Transverse colon (tissue), 4 donors: ENCODE measurements at places on chromosomes 5 and 9. TPM values are rescaled to one million over a fixed set of nuclear protein-coding genes. Genes with fewer than 3 reads are reported as not detected.

- DNase-seq: no peak
These were observed 32.1 kb upstream of the ZNF354B start for GRCh38 chr5:178827636-178828035.

DNA sequence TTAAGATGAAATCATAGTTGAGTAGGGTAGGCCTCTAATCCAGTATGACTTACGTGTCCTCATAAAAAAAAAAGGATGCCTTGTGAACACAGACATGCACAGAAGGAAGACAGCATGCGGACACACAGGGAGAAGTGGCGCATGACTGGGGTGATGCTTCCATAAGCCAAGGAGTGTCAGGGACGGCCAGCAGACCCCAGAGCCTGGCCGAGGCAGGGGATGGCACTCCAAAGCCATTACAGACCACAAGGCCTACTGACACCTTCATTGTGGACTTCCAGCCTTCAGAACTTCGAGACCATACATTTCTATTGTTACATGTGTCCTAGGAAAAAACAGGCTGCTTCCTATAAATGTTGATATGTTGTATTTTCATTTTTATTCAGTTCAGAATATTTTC is 19.9 kb downstream of the EHMT1 start:
- DNase-seq: no peak

DNA sequence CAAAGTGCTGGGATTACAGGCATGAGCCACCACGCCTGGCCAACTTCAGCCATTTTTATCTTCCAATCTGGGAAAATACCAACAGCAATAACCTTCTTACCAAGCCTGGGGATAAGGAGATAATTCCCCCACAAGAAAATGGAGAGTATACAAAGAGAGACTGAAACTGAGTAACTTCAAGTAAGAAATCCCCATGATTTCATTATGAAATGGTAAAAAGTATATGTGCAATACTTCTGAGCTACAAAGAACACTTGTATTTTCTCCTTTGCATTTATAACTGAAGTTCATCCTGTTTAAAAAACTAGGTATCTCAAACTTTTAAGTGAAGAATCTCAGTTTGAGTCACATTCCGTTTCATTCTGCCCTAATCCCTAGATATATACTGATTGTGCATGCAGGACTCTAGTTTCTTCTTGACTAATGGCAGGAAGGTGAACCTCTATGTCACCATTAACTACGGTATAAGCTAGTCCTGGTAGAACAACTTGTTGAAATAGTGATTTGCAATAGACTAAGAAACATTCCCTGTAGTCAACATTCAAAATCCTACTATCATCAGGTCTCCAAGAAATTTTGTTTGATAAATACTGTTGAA is 2071.4 kb downstream of the MAT2B start:
- DNase-seq: no peak

DDX4 gene
- not detected for total RNA-seq

GRCh38 chr5:180831139-180832093 is 28.8 kb upstream of the MGAT1 start:
- peak; percentile 92 for DNase-seq

FAM151B gene
- total RNA-seq: 1.1 TPM

NUTM2F gene
- total RNA-seq: not detected

DNA sequence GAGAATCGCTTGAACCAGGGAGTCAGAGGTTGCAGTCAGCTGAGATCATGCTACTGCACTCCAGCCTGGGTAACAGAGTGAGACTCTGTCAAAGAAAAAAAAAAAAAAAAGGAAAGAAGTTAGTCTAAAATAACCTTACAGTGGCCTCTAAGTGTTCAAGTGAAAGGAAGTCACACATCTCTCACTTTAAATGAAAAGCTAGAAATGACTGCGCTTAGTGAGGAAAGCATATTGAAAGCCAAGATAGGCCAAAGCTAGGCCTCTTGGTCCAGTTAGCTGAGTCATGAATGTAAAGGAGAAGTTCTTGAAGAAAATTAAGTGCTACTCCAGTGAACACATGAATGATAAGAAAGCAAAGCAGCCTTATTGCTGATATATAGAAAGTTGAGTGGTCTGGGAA is 38.1 kb downstream of the ITGA1 start:
- no peak for DNase-seq

DNA sequence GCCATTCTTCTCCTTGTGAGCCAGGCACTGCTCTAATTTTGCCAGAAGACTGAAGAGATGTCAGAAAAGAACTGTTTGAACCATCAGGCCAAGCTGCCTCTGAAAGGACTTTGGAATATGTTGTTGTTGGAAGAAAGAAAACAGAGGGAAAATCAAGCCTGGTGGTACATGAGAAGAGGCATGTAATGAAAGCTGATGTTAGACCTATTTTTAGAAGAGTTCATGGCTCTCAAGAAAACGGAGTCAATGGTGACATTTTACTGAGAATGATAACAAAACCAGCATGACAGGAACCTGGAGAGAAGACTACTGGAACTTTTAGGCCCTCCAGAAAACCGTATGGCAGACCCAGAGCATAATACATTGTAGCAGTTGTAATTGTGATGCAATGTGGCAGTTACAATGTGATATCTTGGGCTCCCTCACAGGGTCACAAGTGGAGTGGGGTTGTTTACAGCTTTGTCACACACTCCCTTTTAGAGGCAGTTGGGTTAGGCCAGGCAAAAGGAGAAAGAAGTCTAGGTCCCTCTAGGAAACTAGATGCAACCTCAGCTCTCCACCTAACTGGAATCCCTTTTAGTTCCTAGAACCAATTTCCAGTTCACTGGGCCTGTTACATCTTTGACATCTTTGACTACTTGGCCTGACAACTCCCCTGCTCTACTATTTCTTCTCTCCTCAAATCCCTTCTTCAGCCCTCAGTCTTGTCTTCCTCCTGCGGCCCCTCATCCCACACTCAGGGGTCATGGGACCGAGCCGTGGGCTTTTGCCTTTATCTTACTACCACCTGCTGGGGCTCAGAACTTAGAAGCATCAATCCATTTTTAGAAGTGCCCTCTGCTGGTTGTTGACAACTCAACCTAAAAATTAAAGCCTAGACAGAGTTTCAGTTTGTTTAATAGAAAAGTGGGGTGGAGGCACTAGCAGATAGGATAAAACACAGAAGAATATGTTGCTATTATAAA is 61.2 kb upstream of the JAK2 start:
- no peak for DNase-seq

PCDHGC4 gene
- total RNA-seq: 2.7 TPM

DNA sequence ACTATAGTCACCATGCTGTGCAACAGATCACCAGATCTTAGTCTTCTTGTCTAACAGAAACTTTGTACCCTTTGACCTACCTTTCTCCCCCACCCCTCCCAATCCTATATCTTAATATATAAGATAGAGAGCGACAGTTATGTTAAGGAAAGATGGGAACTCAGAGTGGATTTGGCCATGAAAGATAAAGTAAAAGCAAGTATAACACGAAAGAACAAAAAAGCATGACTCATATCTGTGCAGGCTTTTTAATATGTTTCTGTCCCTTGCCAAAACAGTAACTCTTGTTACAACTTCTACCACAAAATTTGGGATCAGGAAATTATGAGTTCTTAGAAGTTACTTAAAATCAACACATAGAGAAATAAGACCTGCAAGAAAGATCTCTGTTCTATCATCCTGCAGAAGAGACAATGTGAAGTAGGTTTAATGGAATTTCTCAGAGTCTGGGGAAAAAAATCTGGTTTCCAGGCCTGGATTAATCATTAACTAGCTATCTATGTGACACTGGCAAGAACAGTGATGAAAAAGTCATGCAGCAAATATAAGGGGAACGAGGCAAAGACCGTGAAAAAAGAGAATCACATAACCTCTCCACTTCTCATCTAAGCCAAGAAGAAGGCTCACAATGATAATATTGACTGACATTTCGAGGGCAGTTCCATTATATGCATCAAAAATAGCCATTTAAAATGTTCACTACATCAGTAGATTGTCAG is 18.6 kb downstream of the BAAT start:
- DNase-seq: no peak

DNA sequence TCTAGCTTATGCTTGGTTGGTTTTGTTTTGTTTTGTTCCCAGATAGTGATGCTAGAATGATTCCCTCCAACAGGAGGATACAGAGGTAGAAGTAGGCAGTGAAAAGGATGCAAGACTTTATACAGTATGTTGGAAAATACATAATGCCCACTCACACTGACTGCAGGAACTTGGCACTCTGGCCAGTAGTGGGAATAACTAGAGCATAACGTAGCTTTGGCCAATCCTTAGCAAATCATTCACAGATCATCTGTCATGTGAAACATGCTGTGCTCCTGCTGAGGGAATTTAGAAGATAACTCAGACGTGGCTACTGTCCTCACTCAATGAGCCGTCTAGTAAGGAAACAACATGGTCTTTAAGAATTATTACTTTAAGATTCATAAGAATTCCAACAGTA is 13.5 kb downstream of the CFAP90 start:
- no peak for DNase-seq

GRCh38 chr5:35859101-35859661 is 2.5 kb downstream of the IL7R start:
- DNase-seq: no peak

IFNA21 gene
- total RNA-seq: not detected

DNA sequence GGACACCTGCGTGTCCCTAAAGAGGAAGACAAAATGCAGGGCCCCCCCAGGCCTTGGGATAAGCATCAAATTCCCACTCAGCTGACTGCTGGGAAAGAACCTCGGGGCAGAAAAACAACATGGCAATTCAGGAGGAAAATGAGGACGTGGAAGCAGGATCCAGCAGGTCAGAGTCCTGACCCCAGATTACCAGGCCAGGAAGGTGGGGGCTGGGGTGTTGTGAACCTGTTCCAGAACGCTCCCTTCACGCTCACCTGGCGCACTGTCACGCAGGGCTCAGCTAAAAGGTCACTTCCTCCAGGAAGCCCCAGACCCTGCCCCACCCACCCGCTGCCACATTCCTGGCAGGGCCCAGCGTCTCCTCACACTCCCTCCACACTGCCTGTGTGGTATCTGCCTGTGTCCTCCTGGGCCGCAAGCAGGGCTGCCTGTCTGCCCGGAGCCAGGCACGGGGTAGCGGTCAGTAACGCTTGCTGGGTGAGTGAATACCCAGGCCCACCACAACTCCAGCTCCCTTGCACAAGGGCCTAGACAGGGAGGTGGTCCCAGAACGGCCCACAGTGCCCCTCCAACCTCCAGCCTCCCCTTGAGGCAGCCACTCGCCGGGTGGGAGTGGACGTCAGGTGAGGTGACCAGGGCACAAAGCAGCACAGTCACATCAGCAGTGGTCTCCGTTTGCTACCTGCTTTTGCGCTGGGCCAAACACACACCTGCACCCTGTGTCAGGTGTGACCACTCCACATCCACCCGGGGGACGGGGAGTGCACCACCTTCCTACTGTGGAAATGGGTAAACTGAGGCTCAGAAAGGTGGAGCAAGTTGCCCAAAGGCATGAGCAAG is 18.1 kb downstream of the VAV2 start:
- peak; percentile 77 for DNase-seq

DNA sequence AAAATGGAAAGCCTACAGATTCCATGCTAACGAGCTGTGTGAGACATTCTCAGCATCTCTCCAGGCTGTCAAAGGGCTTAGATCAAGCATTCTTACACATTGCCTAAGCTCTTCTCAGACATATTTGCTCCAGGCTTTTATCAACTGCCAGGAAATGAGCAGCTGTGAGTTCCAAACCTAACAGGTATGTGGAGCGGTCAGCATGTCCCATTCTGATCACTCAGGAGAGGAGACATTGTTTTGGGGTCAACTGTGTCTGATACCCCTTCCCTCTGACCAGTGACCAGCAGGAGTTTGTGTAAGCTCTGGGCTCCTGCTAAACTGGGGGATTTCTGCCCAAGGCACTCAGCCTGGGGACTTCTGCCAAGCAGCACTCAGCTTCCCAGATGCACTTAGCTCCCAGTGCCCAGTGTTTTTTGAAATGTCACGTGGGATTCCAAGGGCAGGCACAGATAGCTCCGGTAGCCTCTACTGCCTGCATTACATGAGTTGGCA is 229.1 kb downstream of the SEC61B start:
- no peak for DNase-seq

- DNase-seq: no peak
These were observed 164.4 kb downstream of the GIN1 start for GRCh38 chr5:102955488-102955887.

DNA sequence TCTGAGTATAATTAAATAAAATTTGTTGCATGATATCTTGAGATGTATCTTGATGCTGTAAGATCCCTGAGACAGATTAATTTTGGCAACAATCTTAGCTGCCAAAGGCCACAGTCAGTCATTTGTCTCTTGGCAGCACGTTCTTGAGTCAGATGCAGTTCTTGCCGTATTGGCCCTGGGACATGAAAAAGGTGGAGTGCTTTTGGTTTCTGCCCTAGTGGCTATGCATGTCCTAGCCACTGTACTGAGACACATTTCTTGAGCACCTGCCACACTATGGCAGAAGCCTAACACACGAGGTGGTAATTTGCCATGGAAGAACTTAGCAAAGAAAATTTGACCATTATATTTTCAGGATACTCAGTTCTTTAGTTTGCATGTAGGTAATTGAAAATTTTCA is 45.0 kb upstream of the PHF2 start:
- DNase-seq: no peak
